ENCODE measurements at places on chromosomes 4 and X.

- DNase-seq = no peak
Measured at GRCh38 chrX:19875050-19875431, 12.4 kb downstream of the SH3KBP1 start.

GRCh38 chr4:74016068-74016467, 17.6 kb upstream of the CXCL5 start:
- DNase-seq = no peak

DNA sequence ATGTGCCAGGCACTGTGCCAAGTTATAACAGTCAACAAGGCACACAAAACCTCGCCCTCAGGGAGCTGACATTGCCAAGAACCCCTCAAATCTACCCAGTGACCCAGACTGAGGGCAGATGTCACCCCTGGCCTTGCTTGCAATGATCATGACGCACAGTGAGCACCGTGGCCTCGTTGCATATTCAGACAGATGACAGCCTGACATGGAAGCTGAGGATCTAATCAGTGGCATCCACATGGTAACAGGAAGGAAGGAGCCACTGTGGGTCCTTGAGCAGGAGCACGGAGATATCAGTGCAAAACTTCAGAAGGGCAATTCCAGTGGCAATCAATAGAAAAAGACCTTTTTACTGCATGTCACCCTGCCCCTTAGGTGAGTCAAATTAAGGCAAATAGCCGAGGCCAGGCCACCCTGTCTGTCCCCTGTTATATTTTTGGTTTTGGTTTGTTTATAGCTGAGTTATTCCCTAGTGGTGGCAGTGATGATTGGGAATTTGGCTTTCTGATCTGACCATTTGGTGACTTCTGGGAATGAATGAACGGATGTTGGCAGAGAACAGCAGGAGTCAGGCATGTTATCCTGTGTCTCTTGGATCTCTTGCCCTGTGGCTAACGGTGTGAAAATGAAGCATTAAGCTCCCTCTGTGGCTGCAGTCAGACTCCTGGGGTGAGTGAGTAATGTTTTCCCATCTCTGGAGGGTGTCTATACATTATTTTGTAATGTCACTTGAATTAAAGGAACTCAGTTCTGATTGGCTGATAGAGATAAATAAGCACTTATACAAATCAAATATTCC, 20.4 kb downstream of the WDR13 start:
- no peak for DNase-seq

DNA sequence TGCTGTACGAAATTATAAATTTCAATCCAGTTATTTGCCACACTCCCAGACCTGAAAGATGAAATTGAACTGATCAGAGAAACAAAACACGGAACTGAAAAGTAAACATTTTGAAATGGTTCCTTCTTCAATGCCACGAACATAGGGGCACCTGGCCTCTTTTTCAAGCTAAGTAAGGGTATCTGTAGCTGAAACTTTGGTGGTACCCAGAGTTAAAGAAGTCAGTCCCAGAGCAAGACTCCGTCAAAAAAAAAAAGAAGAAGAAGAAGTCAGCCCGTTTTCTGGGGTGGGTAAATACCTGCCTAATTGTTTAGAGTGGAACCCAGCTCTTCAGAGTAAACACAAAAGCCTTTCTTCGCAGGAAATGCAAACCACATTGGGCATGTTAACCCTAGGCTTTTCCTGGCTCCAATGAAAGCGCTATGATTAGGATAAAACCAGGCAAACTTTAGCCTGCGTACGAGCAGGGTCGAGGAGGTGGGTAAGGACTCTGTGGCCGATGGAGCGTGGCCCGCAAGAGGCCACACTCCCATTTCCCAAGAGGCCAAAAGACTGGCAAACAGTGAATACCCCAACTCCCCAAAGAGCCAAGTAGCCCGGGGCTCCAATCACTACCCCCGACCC, 1.3 kb downstream of the ANTXR2 start:
- DNase-seq = no peak

DNA sequence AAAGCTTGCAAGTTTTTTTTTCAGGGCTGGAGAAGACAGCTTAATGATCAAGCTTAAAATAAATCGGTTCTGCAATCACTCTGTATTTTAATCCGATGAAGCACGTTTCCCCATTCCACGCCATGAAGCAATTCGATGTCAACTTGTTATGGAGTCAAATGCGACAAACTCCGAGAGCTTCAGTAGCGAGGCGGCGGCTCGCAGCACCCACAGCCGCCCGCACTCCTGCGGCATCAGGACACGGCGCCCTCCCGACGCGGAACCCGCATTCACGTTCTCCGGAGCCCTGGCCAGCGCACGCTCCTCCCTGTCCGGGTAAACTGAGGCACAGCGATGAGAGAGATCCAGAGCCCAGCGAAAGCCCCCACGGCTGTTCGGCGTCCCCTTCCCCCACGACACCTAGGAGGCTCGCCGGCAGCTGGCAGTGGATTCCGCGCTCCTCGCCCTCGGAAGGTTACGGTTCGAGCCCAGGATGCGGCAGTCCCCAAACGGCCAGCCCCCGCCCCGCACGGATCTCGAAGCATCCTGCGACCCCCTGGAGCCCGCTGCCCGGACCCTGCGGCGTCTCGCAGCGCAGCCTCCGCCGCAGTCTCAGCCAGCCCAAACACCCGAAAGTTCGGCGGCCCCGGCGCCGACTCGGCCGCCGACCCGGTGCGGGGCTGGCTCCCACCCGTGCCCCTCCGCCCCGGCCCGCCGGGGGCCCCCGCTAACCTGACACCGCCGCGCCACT, 507 bp downstream of the MFAP3L start:
- no peak for DNase-seq

DNA sequence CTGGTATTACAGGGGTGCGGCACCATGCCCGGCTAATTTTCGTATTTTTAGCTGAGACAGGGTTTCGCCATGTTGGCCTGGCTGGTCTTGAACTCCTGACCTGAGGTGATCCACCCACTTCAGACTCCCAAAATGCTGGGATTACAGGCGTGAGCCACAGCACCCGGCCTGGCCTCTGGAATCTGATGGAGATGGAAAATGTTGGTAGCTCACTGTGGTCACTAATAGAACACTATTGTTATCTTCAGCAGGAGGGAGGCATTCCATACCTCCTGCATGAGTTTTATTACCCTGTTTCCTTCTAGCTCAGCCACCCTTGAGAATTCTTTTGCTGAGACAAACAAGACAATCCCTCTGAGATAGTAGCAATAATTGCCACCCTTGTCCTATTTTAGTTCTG, 105.0 kb downstream of the SHROOM3 start:
- no peak for DNase-seq

DNA sequence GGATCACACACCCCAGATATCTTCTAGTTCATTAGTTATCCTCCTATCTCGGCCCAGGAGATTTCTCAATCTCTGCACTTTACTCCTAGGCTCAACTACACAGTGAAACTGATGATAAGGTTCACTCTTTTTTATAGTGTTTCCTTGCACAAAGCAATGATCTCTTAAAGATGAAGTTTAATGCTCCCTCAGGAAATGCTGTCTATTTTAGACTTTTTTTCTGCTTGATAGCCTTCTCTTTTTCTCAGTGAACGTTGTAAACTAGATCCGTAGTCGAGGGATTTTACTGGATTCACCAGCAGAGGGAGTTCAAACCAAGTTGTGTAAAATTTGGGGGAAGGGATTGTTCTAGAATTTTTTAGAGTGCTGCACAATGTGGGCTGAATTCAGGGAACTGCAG, 269.6 kb downstream of the GBA3 start:
- DNase-seq = no peak

- DNase-seq = no peak
Measured at GRCh38 chrX:122913134-122913533, 270.9 kb upstream of the GRIA3 start.

DNA sequence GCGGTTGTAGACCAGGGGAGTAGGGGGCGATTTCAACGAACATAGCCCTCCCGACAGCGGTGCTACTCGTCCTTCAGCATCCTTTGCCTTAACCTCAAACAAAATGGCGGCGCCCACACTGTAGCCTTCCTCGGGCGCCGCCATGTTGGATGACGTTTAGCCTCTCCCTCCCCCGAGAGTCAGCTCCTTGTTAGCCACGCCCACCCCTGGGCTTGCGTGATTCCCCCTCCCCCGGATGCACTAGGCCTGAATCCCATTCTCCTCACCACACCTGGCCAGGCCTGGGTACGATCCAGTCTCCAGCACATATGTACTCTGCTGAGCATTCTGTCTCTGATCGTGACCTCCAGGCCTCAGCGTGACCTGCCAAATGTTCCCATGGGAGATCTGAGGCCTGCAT, 49.0 kb upstream of the ZNF157 start:
- no peak for DNase-seq

DNA sequence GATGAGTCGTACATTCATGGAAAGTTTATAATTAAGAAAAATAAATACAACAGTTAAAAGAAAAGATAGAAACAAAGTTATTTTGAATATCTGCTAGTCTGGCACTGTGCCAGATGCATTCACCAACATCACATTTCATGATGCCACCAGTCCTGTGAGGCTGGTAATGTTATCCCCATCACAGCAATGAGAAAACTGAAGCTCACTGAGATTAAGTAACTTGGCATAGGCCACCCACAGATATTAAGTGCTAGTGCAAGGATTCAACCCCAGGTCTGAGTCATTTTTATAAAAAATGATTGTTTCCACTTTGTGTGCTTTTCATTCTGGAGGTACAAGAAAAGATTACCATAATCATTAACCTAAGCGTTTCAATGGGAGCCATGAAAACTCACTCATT, 65.0 kb upstream of the IL15 start:
- DNase-seq = no peak

DNA sequence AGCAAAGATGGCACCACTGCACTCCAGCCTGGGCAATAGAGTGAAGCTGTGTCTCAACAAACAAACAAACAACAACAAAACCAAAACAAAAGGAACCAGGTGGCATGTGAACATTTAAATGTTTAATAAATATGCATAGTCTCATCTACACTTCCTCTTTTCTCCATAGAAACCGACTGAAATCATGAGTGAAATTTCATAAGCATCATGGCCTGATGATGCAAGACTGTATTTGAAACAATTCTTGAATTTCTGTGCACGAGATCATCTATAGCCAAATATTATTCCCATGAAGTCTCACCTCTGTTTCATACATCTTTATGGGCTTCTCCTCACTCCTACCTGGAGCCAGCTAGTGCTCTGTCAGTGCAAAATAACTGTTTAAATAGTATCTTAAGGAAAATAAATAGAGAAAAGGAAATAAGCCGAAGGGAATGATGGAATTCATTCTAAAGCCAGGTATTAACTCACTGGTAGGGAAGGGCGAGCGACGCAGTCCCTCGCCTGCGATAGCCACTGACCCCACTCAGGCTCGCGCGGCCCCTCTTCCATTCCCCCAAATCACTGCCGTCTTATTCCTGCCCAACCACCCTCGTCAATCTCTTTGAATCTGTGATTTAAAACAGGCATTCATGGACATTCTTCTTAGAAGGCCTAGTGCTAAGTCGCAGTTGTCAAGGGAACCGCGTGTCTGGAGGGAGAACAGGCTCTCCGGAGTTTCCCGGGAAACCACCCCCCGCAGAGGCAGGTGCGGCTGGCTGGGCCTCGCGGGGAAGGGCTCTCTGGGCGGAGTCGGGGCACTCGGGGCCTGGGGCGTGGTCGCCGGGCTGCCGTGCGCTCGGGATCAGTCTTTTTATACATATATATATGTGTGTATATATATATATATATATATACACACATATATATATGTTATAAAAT, 52.4 kb upstream of the TRIM2 start:
- DNase-seq = no peak

GRCh38 chr4:145939441-145939750, 773 bp upstream of the ZNF827 start:
- DNase-seq = no peak

- DNase-seq = no peak
Measured at GRCh38 chr4:181507938-181508337, 735.3 kb upstream of the TENM3 start.

DNA sequence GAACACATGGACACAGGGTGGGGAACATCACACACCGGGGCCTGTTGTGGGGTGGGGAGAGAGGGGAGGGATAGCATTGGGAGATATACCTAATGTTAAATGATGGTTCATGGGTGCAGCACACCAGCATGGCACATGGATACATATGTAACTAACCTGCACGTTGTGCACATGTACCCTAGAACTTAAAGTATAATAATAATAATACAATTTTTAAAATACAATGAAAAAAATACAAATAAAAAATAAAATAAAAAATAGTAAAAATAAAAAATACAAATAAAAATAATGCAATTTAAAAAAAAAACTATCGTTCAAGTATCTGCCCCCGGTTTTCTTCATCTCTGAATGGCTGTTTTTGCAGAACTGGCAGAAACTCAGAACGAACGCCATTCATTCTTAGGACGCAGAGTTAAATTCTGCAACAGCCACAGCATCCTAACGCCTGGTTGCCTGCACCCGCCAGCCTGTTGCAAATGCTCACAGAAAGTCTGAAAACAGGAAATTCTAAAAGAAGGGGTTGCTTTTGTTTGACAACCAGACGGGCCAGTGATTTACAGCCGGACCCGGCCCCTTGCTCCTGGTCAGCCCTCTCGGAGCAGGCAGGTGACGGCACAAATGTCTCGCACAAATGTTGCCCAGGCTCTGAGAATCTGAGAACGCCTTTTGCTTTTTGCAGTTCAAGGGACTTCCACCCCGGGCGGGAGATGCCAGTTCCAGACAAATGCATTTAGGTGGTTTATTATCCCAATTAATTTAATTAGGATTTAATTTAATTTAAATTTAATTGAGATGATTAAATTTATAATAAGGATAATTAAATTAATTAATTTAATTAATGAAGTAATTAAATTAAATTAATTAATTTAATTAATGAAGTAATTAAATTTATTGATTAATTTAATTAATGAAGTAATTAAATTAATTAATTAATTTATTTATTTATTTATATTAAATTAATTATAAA, 47.8 kb downstream of the CRLF2 start:
- no peak for DNase-seq

- DNase-seq = no peak
Measured at GRCh38 chr4:14452764-14453163, 549.5 kb upstream of the CPEB2 start.

- DNase-seq = no peak
Measured at GRCh38 chrX:151929126-151929525, 16.4 kb downstream of the MAGEA4 start.

Measured in stimulated activated CD4-positive, alpha-beta T cell treated with anti-CD3 and anti-CD28 coated beads, Interleukin-15, amount 100 ng/mL, for 1 hour (primary cell).